ENCODE measurements at places on chromosomes 1 and 21. TPM values are rescaled to one million over a fixed set of nuclear protein-coding genes. Genes with fewer than 3 reads are reported as not detected.

DNA sequence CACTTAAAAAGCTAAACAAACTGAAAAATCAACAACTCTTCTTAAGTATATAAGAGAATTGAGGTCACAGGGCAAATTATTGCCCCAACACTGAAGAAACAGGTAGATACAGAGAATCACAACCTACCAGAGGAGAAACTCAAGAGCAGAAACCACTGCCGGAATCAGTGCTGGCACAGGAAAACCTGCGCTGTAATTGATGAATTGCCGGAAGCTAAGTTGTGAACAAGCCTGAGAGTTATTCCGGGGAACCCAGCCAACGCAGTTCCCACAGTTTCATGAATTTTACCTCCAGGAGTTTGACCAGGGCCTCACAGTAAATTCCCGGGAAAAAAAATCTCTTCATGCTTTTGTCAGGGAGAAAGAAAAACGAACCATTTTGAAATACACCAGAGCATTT lies 657.1 kb upstream of the BRINP3 start:
- DNase-seq: no peak
- no peaks in the 10 kb centered on the region for H3K27me3 ChIP-seq
- H3K36me3 ChIP-seq: no peaks in the 10 kb centered on the region
- no peak overlapping the region for H3K4me3 ChIP-seq

DNA sequence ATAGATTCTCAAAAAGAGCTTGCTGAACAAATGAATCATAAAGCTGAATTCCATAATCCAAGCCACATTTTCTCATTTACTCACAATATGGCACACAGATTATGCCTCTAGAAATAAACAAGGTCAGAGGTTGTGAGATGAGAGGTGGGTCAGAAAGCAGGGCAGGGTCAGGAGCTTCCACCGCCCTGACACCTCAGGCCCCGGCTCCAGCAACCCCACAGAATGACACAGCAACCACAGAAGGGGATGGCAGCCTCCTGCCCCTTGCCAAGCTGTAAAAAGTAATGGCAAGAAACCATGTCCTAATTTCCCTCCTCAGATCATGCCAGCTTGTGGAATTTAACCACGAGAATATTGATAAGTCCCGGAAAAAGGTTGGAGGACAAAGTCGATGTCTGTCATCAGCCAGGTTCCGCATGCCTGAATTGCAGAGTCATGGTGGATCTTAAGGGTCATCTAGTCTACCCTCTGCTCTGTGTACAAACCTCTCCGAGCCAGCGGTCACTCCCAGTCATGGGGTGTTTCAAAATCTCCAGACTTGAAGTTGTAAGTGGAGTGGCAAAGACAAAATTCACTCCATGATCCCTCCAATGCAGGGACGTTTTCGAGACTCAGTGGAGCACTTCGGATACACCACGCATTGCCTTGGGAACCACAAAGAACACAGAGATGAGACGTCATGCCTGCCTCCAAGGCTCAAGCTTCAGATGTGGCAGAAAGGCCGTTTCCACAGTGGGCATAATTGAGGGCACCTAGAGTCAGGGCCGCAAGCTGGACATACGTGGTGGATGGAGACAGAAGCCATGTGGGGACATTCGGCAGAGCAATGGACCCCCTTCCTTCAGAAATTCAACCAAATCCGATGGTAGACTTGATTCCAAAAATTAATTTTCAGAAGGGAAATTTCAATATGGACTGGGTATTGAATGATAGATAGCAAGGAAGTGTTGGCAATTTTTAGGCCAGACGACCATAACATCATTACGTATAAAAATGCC lies 254.0 kb downstream of the TOMM20 start:
- no peak overlapping the region for H3K27ac ChIP-seq
- peaks cover 4% of the 10 kb centered on the region for H3K4me1 ChIP-seq
- no peak for DNase-seq
- no peak overlapping the region for H3K4me3 ChIP-seq

DNA sequence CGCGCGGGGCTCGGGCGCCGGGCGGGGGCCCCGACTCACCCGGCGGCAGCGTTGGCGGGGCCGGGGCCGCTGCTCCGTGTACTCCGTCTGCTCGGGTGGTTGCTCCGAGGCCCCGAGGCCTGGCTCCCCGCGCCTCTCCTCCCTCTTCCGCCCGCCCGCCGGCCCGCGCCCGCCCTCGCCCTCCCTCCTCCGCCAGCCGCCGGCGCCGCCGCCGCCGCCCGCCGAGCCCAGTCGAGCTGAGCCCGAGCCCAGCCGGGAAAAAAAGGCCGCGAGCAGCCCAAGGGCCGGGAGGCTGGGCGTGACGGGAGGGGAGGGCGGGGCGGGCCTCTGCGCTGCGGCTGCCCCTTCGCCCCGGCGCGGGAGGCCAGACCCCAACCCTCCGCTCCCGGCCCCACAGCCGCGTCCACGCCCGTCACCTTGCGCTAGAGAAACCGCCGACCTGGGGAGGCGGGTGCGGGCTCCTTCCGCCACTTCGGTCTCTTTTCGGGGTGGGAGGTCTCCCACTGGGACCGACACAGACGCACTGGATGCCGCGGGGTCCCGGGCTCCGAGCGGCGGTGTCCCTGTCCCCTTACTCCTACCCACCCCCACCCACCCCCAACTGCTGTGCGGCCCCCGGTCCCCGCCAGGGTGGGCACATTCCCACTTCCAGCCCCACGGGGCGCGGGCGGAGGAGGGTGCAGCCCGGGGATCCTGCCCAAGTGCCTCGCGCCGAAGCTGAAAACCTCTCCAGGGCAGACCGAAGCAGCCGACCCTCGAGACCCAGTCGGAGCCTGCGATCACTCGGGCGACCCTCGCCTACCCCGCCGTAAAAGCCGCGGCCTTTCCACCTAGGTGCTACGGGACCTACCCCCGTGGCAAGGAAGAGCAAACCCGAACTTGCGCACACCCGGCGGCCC lies at the start of gene CERS2:
TSS of gene CERS2 (minus strand) at position 256 of the 899 bp plus-strand sequence. CDS start 5,745 bp downstream, outside the sequence.
- H3K36me3 ChIP-seq: no peaks in the 10 kb centered on the region
- H3K4me1 ChIP-seq: peaks cover 41% of the 10 kb centered on the region
- no peaks in the 10 kb centered on the region for H3K27me3 ChIP-seq
- H3K27ac ChIP-seq: peak within 1 kb of the TSS; percentile 87

GRCh38 chr21:26491663-26492062 lies 81.4 kb downstream of the CYYR1 start:
- no peak for DNase-seq
- no peaks in the 10 kb centered on the region for H3K4me1 ChIP-seq
- H3K4me3 ChIP-seq: no peak overlapping the region
- no peaks in the 10 kb centered on the region for H3K27me3 ChIP-seq

DNA sequence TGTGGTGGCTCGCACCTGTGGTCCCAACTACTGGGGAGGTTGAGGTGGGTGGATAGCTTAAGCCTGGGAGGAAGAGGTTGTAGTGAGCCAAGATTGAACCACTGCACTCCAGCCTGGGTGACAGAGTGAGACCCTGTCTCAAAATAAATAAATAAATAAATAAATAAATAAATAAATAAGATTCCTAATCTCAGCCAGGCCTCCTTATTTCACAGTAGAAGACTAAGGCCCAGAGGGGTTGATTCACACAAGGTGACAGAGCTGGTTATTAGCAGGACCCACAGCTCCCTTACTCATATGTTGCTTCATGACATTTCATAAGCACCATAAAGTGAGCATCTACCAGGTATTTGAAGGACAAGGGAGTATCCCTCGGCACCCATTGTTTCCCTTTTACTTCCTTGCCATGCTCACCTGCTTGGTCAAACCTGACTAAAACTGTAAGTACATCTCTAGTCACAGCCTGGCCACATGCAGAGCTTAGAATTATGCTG lies 32.7 kb downstream of the ALG14 start:
- H3K4me1 ChIP-seq: peaks cover 10% of the 10 kb centered on the region
- DNase-seq: no peak
- H3K4me3 ChIP-seq: no peak overlapping the region
- H3K36me3 ChIP-seq: no peaks in the 10 kb centered on the region
- no peaks in the 10 kb centered on the region for H3K27me3 ChIP-seq

- H3K27me3 ChIP-seq: no peaks in the 10 kb centered on the region
- H3K4me1 ChIP-seq: peaks cover 3% of the 10 kb centered on the region
- no peak overlapping the region for H3K27ac ChIP-seq
- peak; percentile 77 for DNase-seq
Observed at GRCh38 chr1:150813028-150813707, 5.1 kb upstream of the CTSK start.

DNA sequence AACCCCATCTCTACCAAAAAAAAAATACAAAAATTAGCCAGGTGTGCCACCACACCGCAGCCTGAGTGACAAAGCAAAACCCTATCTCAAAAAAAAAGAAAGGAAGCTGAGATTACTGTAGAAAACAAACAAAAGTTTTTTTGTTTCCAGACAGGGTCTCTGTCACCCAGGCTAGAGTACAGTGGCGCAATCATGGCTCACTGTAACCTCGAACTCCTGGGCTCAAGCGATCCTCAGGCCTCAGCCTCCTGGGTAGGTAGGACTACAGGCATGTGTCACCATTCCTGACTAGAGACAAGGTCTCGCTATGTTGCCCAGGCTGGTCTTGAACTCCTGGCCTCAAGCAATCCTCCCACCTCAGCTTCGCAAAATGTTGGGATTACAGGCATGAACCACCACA lies 2.8 kb upstream of the PYGO2 start:
- H3K4me1 ChIP-seq: peaks cover 13% of the 10 kb centered on the region
- H3K36me3 ChIP-seq: peaks cover 60% of the 10 kb centered on the region
- no peak overlapping the region for H3K27ac ChIP-seq
- H3K4me3 ChIP-seq: no peak overlapping the region

- no peaks in the 10 kb centered on the region for H3K4me1 ChIP-seq
- peak; percentile 33 for DNase-seq
- H3K27me3 ChIP-seq: peaks cover 35% of the 10 kb centered on the region
- no peak overlapping the region for H3K27ac ChIP-seq
- no peak overlapping the region for H3K4me3 ChIP-seq
Observed at GRCh38 chr1:205477759-205478247, 22.0 kb upstream of the BLACAT1 start.

- no peak overlapping the region for H3K27ac ChIP-seq
- no peak for DNase-seq
- no peaks in the 10 kb centered on the region for H3K27me3 ChIP-seq
- H3K36me3 ChIP-seq: no peaks in the 10 kb centered on the region
Observed at GRCh38 chr1:51621841-51622454, 5.1 kb downstream of the OSBPL9 start.

GRCh38 chr1:248618878-248619277 lies 16.0 kb downstream of the OR2T11 start:
- no peaks in the 10 kb centered on the region for H3K27me3 ChIP-seq
- no peak overlapping the region for H3K4me3 ChIP-seq
- DNase-seq: peak; percentile 0
- H3K4me1 ChIP-seq: no peaks in the 10 kb centered on the region

- H3K36me3 ChIP-seq: peaks cover 28% of the 10 kb centered on the region
- H3K4me3 ChIP-seq: no peak overlapping the region
- no peak overlapping the region for H3K27ac ChIP-seq
- H3K4me1 ChIP-seq: peaks cover 11% of the 10 kb centered on the region
Observed at GRCh38 chr1:167790117-167790516, 68.3 kb downstream of the MPZL1 start.

DNA sequence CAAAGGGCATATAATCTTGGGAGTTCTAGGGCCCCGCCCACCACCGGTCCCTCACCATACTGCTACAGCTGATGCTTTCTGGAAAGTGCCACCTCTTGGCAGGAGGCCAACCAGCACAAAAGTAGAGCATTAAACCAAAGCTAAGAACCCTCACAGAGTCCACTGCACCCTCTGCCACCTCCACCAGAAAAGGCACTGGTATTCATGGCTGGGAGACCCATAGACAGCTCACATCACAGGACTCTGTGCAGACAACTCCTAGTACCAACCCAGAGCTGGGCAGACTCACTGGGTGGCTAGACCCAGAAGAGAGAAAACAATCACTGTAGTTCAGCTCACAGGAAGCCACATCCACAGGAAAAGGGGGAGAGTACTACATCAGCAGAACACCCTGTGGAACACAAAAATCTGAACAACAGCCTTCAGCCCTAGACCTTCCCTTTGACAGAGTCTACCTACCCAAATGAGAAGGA lies 10.8 kb downstream of the THEM4 start:
- H3K4me1 ChIP-seq: no peaks in the 10 kb centered on the region
- DNase-seq: no peak
- peaks cover under 1% of the 10 kb centered on the region for H3K36me3 ChIP-seq
- H3K4me3 ChIP-seq: no peak overlapping the region
- no peaks in the 10 kb centered on the region for H3K27me3 ChIP-seq

DNA sequence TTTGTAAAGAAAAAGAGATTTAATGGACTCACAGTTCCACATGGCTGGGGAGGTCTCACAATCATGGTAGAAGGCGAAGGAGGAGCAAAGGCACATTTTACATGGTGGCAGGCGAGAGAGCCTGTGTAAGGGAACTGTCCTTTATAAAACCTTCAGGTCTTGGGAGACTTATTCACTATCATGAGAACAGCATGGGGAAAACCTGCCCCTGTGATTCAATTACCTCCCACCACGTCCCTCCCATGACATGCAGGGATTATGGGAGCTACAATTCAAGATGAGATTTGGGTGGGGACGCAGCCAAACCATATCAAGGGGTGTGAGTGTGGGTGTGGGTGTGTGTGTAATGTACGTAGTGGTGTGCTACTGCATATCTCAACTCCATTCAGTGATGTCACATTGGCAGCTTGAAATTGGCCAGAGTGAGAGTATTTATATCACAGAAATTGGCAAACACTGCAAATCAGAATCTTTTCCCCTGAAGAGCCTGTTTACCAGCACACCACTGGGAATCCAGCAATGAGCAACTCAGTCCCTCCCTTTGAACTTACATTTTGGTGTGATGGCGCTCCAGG lies 5.4 kb downstream of the ARHGEF10L start:
- H3K36me3 ChIP-seq: no peaks in the 10 kb centered on the region
- no peak overlapping the region for H3K4me3 ChIP-seq
- H3K27ac ChIP-seq: peak overlapping the region; percentile 62
- peak; percentile 37 for DNase-seq
- no peaks in the 10 kb centered on the region for H3K27me3 ChIP-seq
- peaks cover 11% of the 10 kb centered on the region for H3K4me1 ChIP-seq

The CSMD2 gene
- 0.28 TPM for total RNA-seq

The OSCP1 gene
- total RNA-seq: 9.4 TPM

The TNFRSF8 gene
- total RNA-seq: under 0.01 TPM

The FOXD2 gene
- total RNA-seq: under 0.01 TPM

The CACNA1S gene
- total RNA-seq: not detected

The TMEM82 gene
- not detected for total RNA-seq

The FCMR gene
- total RNA-seq: not detected

All from IMR-90 (cell line).